ENCODE measurements at places on chromosomes 7 and 10.

GRCh38 chr10:43905512-43906236 lies 257.0 kb upstream of the ZNF32 start:
- no peak for DNase-seq

DNA sequence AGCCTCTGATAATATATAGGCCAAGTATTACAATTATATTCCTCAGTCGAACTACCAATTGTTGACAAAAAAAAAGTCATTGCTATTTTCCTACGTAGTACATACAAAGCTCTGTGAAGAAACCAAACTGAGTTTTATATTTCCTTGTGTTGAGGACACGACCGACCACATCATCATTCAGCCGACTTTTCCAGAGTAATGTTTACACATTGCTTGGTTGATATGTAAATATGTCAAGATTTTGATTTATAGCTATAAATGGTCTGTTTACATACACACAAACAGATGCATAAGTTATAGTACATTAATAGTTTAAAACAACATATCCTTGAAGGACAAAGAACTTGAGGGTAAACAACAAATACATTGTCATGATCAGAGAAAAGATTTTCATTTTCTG lies 121.5 kb downstream of the CRPPA start:
- DNase-seq = no peak

DNA sequence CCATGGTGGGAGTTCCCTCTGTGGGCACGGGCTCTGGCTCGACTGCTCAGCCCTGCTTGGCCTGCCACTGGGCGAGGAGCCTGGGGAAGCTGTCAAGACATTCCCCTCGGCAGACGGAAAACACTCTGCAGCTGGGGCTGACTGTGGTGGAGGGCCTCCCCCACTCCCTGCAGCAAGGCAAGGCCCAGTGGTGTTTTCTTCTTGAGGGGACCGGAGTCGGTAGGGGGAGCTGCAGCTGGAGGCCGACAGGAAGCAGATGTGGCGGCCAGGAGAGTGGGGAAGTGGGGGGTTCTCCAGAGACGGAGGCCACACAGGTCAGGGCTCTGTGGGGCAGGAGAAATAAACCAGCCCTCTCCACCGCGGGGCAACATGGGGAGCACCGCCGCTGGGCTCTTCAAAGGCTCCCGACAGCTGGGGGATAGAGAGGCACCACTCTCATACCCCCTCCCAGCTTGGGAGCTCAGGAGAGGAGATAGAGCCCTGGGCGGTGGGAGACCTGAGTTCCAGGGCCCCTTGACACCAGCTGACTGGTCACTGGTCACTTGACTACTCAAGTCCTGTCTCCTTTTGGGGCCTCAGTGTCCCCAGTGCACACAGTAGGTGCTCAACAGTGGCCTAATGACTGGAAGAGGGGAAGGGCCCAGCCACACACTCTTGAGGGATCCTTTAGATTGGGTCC lies 43.4 kb downstream of the PPIF start:
- peak; percentile 63 for DNase-seq

- DNase-seq = no peak
Measured at GRCh38 chr10:106931159-106931852, 233.2 kb downstream of the SORCS1 start.

- DNase-seq = no peak
Measured at GRCh38 chr10:8584666-8585065, 530.2 kb downstream of the GATA3 start.

DNA sequence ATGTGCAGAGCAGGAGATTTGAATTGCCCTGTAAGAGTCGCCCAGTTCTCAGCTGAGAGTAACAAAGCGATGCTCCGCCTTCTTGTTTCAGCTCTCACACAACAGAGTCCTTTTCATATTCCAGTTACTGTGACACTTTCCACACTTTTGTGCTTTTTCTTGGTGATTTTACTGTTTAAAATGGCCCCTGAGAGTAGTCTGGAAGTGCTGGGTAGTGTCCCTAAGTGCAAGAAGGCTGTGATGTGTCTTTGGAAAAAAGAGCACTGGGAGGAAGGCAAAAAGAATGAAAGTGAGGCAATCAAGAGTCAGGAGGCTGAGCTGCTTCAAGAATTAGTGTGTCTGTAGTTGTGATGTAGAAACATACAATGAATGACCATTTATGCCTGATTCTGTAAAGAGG lies 201.2 kb upstream of the SEMA3E start:
- no peak for DNase-seq

DNA sequence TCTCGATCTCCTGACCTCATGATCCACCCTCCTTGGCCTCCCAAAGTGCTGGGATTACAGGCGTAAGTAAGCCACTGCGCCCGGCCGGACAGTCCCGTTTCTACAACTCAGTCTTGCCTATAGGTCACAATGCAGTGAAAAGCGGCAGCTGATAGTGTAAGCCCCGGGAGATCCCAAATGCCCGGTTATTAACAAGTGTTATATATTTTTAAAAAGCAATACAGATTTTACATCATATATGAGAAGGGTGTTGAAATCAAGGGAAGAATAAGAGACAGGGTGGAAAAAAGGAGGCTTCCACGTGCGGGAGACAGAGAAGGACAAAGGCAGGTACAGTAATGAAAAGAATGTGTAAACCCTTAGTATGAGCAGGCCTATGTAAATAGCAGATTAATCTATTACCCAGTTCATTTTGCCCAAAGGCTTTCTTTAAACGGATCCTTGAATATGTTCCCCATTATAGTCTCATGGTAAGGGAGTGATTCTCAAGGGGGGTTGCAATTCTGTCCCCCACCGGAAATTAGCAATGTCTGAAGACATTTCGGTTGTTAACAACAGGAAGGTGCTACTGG lies 170.8 kb downstream of the PDE1C start:
- no peak for DNase-seq

GRCh38 chr7:151174246-151175046 lies 7.0 kb upstream of the GBX1 start:
- DNase-seq = peak; percentile 57

All from germinal center (tissue), 1 donor.